ENCODE measurements at places on chromosomes 11 and 22.

GRCh38 chr11:86064220-86064803 is 4.6 kb downstream of the PICALM start:
- no peak for DNase-seq

DNA sequence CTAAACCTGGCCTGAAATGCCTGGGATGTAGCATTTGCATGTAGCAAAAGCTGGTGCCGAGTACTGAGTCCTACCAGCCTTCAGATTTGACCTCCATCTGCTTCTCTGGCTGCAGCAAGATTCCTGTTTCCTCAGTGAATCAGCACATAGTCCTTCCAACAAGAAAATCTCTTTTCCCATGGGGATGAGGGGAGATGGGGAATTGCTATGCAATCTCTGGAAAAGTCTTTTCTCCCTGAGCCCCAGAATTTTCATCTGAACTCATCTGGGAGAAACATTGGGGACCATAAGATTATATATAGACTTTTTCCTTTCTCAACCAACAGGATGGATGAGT is 32.0 kb upstream of the YWHAH start:
- DNase-seq: no peak

GRCh38 chr11:19382131-19382611 is 141.4 kb upstream of the E2F8 start:
- no peak for DNase-seq

- peak; percentile 72 for DNase-seq
These were observed 4.5 kb upstream of the CREB3L1 start for GRCh38 chr11:46272816-46273427.

DNA sequence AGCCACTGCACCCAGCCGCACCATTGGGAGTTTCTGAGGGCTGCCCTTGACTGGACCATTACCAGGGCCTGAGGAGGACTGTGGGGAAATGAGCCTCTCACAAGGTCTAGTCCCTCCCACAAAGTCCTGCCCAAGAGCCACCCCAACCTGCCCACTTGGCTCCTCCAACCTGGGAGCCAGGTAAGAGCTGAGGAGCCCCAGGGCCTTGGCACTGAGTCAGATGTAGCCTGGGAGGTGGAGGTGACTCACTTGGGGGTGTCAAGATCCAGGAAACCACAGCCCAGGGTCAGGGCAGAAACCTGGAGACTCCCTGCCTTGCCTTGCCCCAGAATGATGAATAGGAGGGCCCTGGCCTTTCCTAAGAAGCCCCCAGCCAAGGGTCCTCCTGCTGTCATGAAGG is 25.8 kb upstream of the P2RY2 start:
- DNase-seq: no peak

DNA sequence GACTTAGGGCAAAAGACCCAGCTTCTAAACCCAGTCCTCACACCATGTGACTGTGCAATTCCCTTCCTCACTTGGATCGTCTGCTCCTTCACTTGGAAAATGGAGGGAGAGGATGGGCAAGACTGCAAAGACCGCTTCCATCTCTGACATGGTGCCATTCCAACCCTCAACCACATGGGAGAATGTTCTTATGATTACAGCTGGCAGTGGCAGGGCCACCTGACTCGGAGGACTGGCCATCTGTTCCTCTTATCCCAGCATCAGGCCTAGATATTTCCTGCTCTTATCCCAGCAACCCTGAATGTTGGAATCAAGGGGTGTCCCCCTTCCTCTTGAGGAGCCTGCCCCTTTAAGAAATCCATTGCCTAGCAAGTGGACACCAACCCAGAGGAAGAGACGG is 15.4 kb downstream of the DSCAML1 start:
- DNase-seq: no peak

- DNase-seq: peak; percentile 40
These were observed 56.8 kb downstream of the CD6 start for GRCh38 chr11:61028135-61028729.

DNA sequence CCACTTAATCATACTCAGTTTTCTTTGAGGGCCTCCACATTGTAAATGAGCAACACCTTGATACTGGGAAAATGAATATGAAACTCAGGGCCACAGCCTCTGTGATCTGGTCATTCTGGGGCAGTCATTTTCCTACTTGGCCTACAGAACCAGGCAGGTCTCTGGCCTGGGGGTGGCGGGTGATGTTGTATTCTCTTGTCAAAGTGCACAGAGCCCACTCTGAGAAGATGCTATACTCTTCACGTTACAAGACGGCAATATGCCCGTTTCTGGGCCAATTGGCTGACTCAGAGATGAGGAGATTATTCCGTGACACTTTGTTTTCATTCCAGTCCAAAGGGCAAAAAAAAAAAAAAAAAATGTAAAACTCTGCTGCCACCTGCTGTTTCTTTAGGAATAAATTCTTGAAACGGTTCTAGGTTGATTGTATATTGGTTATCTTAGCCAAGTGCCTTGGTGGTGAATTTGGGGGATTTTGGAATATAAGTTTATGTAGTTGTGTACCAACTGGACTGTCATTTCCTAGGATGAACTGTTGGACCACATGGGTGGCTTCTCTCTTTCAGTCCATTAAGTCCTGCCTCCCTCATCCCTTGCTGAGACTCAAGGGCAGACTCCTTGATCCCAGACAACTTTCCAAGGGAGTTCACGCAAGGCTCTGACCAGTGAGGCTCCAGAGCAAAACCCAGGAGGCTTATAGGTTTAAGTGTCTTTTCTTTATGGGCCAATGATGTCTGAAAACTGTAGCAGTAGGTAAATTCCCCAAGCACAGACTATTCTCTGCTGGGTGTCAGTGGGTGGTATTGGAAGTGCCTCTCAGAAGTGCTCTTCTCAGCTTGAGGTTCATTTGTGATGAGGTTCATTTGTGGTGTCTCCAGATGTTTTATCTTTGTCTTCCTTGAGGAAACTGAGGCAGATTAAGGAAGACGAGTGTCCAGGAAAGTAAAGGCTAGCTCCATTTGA is 18.2 kb downstream of the ADM start:
- peak; percentile 17 for DNase-seq

DNA sequence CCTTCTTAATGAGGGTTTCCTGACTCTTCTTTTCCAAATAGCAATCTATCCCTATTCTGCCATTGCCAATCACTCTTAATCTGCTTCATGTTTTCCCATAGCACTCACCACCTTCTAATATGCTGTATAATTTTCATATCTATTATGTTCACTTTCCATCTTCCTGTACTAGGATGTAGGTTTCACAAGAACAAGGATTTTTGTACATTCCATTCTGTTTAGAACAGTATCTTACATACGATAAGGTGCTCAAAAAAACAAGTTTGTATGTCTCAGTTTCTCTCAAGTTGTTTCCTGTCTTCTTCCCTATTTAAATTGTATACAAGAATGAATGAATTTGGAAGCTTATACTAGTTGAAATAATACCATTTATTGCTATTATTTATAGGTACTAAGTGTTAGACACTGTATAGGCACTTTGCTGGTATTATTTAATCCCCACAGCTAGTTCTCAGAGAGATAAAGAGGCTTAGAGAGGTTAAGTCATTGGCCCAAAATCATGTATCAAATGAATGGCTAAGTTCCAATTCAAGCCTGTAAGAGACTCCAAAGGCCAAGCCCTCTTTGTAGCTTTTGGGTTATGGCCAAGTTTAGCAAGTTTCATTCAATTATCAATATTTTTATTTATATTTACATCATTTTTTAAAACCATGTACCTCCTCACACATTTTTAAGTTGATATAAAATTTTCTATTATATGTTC is 134.7 kb downstream of the PAX6 start:
- no peak for DNase-seq

DNA sequence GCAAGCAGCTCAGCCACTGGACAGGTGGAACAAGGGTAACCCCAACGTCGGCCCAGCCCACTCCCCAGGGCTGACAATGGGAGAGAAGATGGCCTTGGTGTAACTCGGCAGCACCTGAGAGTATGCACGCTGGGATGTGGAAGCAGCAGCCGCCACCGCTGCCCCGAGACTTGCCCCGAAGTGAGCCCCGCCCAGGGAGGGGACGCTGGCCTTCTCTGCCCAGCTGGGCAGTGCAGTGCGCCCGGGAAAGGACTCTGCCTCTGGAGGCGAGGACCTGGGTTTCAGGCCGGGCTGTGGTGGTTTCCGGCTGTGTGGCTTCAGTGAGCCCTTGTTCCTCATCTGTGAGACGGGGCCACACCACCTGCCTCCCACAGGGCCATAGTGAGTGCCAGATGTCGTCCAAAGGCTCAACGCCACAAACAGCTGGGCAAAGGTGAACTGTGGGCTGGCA is 8.6 kb upstream of the POLDIP3 start:
- DNase-seq: no peak

- DNase-seq: no peak
These were observed 22.6 kb downstream of the RTN4RL2 start for GRCh38 chr11:57482782-57483561.

Data from SHP77 (cell line).